ENCODE measurements at places on chromosomes 7 and 10.

GRCh38 chr7:149799397-149800168 is 26.2 kb upstream of the ZNF467 start:
- DNase-seq, result peak; percentile 28

DNA sequence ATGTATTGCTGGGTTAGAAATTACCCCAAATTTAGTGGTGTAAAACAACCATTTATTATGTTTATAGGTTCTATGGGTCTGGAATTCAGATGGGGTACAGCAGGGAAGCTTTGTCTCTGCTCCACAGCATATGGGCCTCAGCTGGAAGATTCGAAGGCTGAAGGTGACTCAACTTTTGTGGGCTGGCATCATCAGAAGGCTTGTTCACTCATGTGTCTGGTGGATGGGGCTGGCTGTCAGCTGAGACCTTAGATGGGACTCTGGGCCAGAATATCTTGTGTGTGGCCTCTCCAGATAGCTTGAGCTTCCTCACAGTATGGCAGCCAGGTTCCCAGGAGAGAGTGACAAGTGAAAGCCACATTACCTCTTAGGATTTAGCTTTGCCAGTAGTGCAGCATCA is 45.9 kb downstream of the ZNF503 start:
- DNase-seq, result no peak

DNA sequence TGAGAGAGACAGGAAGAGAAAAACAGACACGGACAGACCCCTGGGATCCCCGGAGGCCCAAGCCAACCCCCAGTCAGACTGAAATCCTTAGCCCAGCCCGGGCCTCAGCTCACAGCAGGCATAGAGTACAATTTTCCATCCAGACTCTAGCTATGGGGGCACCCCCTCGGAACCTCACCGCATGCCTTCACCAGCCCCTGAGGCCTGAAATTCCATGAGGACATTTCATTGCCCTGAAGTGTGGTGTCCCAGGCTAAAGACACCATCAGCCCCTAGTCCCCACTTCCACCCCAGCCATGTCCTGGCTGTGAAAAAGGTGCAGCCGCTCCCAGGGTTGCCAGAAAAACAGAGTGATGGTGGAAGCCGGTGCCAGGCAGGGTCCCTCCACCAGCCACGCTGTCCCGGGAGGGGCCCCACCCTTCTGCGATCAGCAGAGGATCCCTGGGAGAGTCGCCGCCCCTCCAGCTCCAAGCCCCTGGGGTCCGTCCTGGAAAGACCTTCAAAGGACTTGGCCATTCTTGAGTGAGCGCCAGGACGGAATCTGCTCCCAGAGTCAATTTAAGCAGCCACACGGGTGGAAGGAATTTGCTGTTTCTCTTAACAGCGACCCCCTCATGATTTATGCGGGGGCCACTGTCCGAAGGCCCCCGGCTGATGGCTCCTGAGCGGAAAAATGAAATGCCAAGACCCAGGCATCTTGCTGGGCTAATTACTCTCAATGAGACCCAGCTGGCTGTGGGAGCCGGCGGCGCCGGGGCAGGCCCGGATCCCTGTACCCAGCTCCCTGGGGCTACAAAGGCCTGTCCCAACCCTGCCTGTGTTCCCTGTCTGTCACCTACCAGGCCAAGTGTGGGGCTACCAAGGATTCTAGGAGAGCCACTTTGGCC is 23.2 kb downstream of the MYL10 start:
- DNase-seq, result no peak

- no peak for DNase-seq
Observed at GRCh38 chr7:99666013-99666395, 13.8 kb downstream of the CYP3A5 start.

DNA sequence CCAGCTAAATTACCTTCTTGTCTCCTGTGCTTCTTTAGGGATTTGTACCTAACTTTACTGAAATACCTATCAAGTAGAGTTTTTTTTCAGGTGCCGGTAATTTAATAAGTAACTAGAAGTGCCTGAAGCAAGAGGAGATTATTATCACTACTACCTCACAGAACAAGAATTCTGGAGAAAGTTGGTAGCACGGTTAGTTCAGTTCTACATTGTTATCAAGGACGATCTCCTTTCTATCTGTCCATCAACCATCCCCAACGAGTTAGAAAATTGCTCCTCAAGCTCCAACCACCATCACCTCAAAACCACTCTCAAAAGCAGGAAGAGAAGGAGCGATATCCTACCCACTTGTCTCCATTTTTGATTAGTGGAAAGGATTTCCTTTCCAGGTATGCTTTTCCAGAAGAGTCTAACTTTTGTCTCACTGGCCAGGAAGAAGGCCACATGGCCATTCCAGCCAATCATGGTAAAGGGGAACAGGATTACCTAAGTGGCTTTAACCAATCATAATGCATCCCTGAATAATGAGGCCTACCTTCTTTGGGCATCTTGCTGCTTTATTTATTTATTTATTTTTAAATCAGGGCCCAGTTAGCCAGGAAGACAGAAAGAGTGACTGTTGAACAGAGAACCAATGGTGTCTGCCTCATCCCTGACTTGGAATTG is 265.2 kb downstream of the SNX13 start:
- no peak for DNase-seq

- no peak for DNase-seq
Observed at GRCh38 chr7:153027210-153027609, 267.7 kb downstream of the ACTR3B start.

- no peak for DNase-seq
Observed at GRCh38 chr7:125136755-125137532, 207.3 kb upstream of the POT1 start.

- no peak for DNase-seq
Observed at GRCh38 chr10:8403711-8404371, 349.4 kb downstream of the GATA3 start.

DNA sequence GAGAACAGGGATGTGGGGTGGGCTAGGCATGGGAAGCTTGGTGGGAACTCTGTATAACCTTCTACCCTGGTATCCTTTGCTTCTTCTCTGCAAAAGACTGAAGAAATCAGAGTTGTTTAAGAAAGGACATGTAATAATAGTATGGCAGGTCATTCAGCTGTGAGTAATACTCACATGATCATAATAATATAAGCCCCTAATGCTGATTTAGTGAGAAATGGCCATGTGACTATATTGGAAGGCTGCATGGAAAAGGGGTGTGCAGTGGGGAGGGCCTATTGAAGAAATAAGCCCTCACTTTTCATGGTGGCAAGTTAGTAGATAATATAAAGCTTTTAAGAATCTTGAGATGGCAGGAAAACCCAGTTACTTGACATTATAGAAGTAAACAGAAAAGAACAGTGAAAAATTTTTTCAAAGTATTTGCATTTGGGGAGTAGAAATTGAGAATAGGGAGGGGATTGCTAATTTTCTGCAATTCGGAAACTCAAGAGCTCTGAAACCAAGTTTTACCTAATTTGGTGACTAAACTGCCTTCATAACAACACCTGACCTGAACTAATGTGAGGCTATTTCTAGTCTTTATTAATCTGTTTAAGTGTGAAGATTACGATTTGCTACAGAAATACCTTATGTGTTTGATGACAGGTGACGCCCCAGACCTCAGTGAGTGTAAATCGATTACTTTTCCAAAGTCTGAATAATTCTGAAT is 44.4 kb downstream of the ATXN7L1 start:
- DNase-seq, result no peak

DNA sequence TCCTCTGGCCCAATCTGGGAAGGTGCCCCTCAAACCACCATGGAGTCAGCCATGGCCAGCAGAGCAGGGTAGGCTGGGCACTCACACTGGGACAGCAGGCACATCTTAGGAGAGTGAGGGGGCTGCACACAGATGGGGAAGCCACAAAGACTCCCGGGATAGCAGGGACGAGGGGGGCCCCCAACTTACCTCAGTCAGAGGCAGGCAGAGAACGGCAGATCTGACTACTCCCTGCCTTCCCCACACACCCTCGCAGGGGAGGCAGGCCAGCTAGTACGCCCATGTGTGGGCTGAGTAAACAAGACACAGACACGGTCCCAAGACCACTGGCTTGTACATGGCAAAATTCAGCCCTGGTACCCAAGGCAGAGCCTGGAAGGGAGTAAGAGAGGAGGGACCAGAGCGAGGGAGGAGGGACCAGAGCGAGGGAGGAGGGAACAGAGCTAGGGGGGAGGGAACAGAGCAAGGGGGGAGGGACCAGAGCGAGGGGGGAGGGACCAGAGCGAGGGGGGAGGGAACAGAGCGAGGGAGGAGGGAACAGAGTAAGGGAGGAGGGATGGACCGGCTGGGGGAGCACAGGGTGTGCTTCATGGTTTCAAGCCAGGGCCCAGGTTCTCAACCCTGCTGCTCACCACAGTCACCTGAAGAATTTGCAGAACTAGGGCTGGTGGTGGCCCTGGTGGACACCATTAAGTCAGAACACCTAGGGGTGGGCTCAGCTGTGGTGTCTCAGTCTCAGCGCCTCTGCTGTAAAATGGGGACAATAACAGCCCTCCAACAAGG is 73.8 kb downstream of the RGS10 start:
- DNase-seq, result no peak

DNA sequence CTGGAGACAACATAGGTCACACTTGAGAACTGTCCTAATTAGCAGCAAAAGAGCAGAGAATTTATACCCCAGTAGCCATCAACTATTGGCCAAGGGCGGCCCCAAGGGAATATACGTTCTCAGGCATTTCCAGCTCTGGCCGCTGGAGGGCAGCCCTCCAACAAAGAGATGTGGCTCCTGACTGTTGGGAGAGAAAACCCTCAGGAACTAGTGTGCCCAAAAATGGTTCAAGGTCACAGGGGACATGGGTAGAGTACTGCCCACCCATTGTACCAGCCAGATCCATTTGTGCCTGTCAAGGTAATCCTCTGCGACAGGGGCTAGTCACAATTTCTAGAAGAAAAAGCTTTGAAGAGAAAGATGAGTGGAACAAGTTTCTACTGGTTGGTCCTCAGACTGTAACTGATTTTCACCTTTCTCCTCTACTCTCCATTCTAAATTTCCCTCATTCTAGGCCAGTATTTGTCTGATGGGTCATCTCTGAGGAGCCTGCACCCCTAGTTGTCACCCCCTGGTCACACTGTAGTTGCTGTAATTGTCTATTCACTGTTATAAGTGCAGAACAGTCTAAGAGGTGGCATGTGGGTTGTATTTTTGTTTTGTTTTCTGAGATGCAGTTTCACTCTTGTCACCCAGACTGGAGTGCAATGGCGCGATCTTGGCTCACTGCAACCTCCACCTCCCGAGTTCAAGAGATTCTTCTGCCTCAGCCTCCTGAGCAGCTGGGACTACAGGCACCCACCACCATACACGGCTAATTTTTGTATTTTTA is 14.7 kb upstream of the C7orf33 start:
- peak; percentile 25 for DNase-seq

DNA sequence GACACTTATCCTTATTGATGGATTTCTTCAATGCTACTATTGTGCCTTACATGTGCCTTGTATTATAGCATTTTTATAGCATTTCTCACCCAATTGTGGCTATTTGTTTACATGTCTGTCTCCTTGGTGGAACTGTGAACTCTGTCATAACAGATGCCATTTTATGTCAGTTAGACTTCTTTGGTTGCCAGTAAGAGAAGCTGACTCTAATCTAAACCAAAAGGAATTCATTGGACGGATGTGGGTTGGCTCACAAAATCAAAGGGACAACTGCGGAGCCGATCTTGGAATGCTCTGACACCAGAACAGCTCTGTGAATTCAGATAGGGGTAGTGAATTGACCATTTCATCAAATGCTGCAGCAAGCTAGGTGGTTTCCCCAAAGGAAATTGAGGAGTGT is 15.0 kb downstream of the GARIN1A start:
- no peak for DNase-seq

DNA sequence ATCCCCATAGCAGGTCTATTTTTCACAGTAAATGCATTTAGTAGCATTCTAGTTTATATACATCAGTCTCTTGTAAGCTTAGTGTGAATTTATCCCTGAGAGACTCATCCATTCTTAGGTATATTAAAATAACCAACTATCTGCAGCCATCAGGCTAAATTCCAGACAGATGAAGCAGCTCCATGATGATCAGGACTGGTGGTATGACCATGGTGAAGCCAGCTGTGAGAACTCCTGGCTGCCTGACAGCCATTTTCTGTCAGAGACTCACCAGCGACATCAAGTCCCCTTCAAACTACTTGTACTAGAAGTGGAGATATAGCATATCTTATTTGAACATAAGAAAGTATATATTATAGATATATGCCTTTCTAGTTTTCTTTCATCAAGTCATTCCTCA is 70.3 kb upstream of the GSDME start:
- no peak for DNase-seq

GRCh38 chr10:76738991-76739390 is 898.6 kb downstream of the KCNMA1 start:
- DNase-seq, result no peak

- no peak for DNase-seq
Observed at GRCh38 chr7:102431617-102432298, 1.6 kb upstream of the ORAI2 start.

DNA sequence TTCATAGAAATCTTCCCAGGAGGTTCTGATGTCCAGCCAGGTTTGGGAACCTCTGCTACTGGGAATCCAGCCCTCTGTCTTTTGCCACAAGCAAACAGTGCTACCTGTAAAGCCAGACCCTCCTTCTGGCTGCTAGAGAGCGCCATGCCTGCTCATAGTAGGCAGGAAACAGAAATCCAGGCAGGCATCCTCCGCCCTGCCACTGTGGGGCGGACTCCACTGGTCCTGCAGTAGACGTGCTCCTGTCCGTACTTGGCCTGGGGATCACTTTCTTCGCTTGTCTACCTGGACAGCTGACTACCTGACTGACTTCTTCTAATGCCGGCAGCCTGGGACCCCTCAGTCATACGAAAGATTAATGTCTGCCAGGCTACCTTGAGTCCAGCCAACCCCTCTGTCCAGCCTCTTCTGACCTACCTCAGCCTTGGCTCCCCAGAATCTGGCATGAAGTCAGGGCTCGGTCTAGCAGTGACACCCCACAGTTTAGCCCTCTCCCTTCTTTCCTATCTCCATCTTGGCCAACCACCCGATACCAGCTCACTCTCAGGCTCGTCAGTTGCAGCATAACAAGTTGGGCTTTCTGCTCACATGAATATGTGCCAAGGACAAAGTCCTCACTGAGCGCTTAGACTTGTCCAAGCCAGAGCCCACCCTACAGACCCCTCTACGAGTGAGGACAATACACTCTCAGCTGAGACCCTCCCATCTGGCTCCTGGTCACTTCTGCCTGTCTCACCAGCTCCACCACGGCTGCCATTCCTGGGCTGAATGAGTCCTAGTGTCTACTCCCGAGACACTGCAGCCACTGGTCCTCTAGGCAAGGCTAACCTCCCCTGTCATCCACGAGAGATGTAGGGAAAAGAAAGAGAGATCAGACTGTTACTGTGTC is 43.9 kb upstream of the OPALIN start:
- DNase-seq, result no peak

- DNase-seq, result no peak
Observed at GRCh38 chr10:60955316-60955715, 11.3 kb upstream of the RHOBTB1 start.

GRCh38 chr10:91785830-91786229 is 12.4 kb upstream of the TNKS2 start:
- DNase-seq, result no peak

GRCh38 chr10:19728376-19728775 is 87.9 kb upstream of the PLXDC2 start:
- DNase-seq, result no peak

- no peak for DNase-seq
Observed at GRCh38 chr7:12738665-12739064, 51.2 kb downstream of the ARL4A start.

Data from activated CD8-positive, alpha-beta memory T cell treated with anti-CD3 and anti-CD28 coated beads for 48 hours (primary cell).